ENCODE measurements at places on chromosomes 13 and 19. TPM values are rescaled to one million over a fixed set of nuclear protein-coding genes. Genes with fewer than 3 reads are reported as not detected.

SHISA7 gene
- polyA plus RNA-seq: not detected

KIR3DL1 gene
- not detected for polyA plus RNA-seq

RFPL4AL1 gene
- polyA plus RNA-seq: not detected

MATK gene
- 0.24 TPM for polyA plus RNA-seq

GRCh38 chr19:18906605-18907519, 10.9 kb upstream of the CERS1 start:
- DNase-seq: no peak

DNA sequence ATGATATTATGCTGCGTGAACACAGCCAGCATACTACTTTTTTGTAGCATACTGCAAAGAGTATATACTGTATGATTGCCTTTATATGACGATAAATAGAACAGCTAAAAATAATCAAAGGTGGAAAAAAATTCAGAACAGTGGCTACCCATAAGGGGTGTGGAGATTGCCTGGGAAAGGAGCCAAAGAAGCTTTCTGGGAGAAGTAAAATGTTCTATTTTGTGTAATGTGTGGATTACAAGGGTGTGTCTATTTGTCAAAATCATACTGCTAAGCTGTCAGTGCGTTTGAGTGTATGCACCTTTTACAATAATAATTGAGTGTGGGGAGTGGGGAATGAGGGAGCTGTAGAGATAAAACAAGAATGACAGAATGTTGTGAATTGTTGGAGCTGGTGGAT, 45.2 kb upstream of the MTIF3 start:
- no peak for DNase-seq

GRCh38 chr13:35996360-35996759, 134.8 kb downstream of the DCLK1 start:
- DNase-seq: no peak

DNA sequence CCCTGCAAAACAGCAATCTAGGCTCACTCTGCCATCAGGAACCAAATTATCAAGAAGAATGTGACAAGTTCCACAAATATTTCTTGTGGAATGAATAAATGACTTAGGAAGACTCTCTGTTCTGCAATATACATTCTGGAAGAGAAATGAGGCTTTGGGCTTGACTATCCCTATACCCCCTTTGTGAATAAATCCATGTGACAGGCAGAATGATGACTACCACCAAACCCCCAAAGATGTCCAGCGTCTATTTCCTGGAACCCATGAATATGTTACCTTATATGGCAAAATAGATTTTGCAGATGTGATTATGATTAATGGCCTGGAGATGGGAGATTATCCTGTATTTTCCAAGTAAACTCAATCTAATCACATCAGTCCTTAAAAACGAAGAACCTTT, 139.3 kb downstream of the ENOX1 start:
- no peak for DNase-seq

DNA sequence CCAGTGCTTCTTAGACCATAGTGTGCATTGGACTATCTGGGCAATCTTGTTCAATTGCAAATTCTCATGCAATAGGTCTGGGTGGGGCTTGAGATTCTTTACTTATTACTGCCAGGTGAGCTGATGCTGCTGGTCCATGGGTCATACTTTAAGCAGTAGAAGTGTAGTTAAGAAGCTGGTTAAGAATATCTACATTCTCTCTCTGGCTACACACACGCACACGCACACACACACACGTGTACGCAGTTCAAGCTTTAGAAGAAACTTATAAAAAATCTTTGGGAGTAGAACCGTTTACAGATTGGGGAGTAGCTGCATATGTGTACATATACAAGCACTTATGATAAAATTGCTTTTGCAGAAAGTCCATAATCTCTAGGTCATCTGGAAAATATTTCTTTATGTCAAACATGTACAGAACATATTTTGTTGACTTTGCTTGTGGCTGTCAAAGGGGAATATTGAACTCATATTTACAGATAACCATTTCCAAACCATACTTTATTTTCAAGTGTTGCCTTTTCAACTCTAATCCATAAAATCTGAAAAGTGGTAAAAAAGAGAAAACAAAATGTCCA, 99.7 kb downstream of the GPC6 start:
- DNase-seq: no peak

DNA sequence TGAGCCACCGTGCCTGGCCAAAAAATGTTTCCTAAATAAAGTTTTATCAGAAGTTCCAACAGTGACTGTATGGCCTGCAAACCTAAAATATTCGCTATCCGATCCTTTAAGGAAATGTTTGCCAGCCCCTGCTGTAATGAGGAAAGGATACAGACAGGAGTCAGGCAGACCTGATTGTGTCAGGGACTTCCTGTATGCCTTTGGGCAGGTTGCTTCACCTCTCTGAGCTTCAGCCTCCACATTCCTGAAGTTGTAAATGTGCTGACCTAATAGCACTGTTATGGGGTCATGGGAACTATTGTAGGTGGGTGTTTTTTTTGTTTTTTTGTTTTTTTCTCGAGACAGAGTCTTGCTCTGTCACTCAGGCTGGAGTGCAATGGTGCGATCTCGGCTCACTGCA, 6.2 kb downstream of the ABHD8 start:
- DNase-seq: no peak

- DNase-seq: no peak
Measured at GRCh38 chr19:35518313-35518712, 4.9 kb upstream of the DMKN start.
